Small intestine (tissue), 16 donors: ENCODE measurements at places on chromosomes 2 and 18. TPM values are rescaled to one million over a fixed set of nuclear protein-coding genes. Genes with fewer than 3 reads are reported as not detected.

- H3K4me3 ChIP-seq = no peak overlapping the region
- H3K27me3 ChIP-seq = no peaks in the 10 kb centered on the region
- no peaks in the 10 kb centered on the region for H3K4me1 ChIP-seq
- no peaks in the 10 kb centered on the region for H3K36me3 ChIP-seq
- H3K27ac ChIP-seq = no peak overlapping the region
- DNase-seq = no peak
Measured at GRCh38 chr2:210421916-210422315, 54.6 kb downstream of the LANCL1 start.

The MEP1B gene
- polyA plus RNA-seq = 102 TPM

The CPO gene
- 0.92 TPM for polyA plus RNA-seq

GRCh38 chr2:6499691-6500090 is 366.0 kb downstream of the CMPK2 start:
- H3K27me3 ChIP-seq = no peaks in the 10 kb centered on the region
- H3K36me3 ChIP-seq = no peaks in the 10 kb centered on the region
- H3K27ac ChIP-seq = no peak overlapping the region

DNA sequence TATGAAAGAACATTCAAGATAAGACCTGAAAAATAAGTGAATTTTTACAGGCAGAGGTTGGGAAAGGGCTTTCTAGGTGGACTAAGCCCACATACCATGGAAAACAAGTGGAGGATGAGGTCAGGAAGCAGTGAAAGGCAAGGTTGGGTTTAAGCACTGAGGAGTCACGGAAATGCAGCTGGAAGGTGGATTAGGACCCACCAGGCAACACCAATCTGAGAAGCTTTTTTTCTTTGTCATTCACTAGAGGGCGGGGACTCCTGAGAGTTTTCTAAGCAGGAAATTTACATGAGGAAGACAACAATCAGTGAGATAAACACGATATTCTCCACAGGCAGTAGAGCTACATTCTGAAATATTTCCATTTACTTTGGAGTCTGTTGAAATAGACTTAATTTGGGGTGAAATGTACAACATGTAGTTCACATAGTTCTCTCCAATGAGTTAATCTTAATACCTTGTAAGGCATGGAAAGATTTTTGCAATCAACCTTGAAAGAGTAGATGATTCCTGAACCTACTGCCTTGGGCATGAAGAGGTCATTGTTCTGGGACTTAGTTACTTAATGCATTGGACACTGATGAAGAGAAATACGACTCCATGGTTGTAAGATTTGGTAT is 40.7 kb downstream of the VIT start:
- H3K4me3 ChIP-seq = no peak overlapping the region
- DNase-seq = no peak
- no peaks in the 10 kb centered on the region for H3K27me3 ChIP-seq
- no peak overlapping the region for H3K27ac ChIP-seq
- no peaks in the 10 kb centered on the region for H3K36me3 ChIP-seq

- no peak for DNase-seq
- no peaks in the 10 kb centered on the region for H3K4me1 ChIP-seq
- no peaks in the 10 kb centered on the region for H3K36me3 ChIP-seq
- H3K27ac ChIP-seq = no peak overlapping the region
- no peaks in the 10 kb centered on the region for H3K27me3 ChIP-seq
Measured at GRCh38 chr18:37964885-37965571, 399.4 kb upstream of the CELF4 start.

- H3K27ac ChIP-seq = no peak overlapping the region
- H3K27me3 ChIP-seq = no peaks in the 10 kb centered on the region
- H3K36me3 ChIP-seq = no peaks in the 10 kb centered on the region
- H3K4me1 ChIP-seq = no peaks in the 10 kb centered on the region
- no peak for DNase-seq
Measured at GRCh38 chr2:120474486-120474885, 128.6 kb downstream of the INHBB start.

The L3MBTL4 gene
- 4.3 TPM for polyA plus RNA-seq

GRCh38 chr2:207041279-207041678 is 102.0 kb downstream of the CPO start:
- H3K27ac ChIP-seq = no peak overlapping the region
- H3K4me3 ChIP-seq = no peak overlapping the region
- H3K4me1 ChIP-seq = peaks cover 3% of the 10 kb centered on the region
- DNase-seq = no peak

DNA sequence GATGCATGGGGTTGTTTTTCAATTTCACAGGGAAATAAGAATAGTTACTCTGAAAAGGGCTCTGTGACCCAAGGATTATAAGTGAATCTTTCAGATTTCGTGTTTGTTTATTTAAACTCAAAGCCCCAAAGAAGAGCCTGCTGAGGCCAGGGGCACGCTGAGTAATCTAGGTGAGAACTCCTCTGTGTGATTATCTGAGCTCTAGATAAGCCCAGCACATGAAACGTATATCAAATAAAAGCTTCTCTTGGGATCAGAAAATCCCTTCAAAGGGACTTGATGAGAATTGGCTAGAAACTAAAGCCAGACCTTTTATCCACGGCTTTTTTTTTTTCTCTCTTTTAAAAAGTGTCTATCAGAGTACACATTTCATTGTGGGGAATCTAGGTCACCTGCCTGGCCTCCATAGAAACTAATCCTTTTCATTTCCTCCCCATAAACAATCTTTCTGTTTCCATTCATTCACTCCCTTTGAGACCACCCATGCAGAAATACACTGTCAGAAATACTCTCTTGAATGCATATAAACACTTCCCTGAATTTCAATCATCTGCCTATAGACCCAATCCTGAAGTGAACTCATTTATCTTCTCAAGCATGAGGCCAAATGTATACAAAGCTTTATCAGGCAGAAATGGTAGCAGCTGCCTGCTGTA is 137.4 kb downstream of the RIT2 start:
- H3K27me3 ChIP-seq = no peaks in the 10 kb centered on the region
- no peaks in the 10 kb centered on the region for H3K36me3 ChIP-seq
- no peak overlapping the region for H3K27ac ChIP-seq

GRCh38 chr2:12432985-12433625 is 283.6 kb upstream of the TRIB2 start:
- no peak for DNase-seq
- H3K27ac ChIP-seq = no peak overlapping the region
- no peak overlapping the region for H3K4me3 ChIP-seq

The ACADL gene
- polyA plus RNA-seq = 0.16 TPM

GRCh38 chr2:47086054-47086471 is 69.0 kb downstream of the STPG4 start:
- peaks cover 39% of the 10 kb centered on the region for H3K4me1 ChIP-seq
- no peak overlapping the region for H3K4me3 ChIP-seq
- peaks cover under 1% of the 10 kb centered on the region for H3K36me3 ChIP-seq
- no peak overlapping the region for H3K27ac ChIP-seq
- DNase-seq = no peak

DNA sequence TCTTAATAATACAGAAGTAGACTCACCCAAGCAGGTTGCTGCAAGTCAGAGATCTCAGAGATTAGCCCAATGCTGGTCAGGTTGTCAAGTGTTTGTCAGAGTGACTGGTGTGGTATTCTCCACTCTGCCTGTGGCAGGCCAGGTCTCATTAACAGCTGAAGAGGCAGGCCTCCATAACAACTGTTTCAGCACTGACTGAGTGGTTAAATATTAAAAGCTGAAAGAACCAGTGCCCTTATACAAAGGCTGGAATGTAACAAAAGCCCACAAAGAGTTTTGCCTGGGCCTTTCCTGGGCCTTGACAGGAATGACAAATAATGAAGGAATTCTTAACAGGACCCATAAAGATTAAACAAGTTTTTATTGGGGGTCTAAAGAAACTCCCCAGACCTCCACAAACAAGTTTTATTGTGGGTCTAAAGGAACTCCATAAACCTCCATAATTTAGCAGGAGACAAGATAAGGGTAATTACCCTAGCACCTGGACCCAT is 26.8 kb downstream of the SULT1C2 start:
- H3K27me3 ChIP-seq = no peaks in the 10 kb centered on the region
- no peak overlapping the region for H3K4me3 ChIP-seq
- H3K4me1 ChIP-seq = no peaks in the 10 kb centered on the region
- peak overlapping the region; percentile 47 for H3K27ac ChIP-seq

DNA sequence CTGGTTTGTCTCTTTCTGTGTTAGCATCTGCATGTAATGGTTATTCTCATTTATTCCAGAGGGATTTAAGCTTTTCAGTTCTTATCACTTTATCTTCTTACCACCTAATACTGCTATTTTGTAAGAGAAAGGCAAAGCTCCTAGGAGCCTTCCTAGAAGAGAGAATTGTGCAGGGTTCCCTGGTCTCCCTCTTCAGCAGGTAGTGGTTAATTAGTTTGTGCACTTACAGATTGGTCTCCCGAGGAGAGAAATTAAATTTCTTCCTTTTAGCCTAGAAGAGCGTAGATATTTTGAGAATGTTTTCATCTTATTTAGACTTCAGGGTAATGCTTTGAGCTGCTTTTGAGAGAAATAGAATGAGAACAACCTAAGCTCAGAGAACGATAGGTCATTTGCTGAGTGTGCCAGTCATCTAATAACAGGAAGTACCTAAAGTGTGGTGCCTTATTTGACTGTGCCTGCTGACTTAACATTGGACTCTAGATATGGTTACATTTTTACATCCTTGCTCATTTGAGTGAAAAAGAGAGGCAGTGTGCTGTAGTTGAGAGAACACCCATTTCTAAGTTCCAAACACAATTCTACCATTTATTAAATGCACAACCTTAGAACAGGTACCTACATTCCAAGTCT is 651.4 kb downstream of the STK39 start:
- DNase-seq = no peak
- H3K27ac ChIP-seq = no peak overlapping the region
- no peak overlapping the region for H3K4me3 ChIP-seq
- no peaks in the 10 kb centered on the region for H3K36me3 ChIP-seq
- no peaks in the 10 kb centered on the region for H3K27me3 ChIP-seq

DNA sequence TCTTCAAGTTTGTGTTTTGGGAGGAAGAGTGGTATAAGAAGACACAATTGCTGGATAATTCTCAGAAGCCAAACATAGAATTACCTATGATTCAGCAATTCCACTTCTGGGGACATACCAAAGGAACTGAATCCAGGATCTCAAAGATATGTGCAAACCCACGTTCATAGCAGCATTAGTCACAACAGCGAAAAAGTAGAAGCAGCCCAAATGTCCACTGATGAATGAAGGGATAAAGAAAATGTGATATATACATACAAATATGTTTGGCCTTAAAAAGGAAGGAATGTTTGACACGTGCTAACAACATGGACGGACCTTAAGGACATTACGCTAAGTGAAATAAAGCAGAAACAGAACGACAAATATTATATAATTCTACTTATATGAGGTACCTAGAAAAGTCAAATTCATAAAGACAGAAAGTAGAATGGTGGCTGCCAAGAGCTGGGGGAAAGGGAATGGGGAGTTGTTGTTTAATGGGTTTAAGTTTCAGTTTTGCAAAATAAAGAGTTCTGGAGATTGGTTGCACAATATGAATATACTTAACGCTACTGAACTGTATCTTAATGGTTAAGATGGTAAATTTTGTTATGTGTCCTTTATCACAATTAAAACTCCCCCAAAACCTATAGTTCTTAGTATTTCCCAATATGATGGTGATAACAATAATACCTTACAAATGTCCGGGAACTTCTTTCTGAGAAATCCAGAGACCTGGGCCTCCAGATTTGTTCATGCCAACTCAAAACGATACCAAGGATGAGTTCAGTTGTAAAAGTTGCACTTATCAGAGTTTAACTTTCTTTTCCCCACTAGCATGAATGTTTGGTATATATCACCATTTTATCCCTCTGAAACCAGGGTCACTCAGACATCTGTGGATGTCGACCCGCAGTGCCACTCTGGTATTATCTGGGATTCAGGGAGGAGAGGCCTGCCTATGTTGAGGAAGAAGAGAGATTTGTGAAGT is 33.7 kb upstream of the WIPF1 start:
- H3K4me1 ChIP-seq = peaks cover 6% of the 10 kb centered on the region
- no peak for DNase-seq

DNA sequence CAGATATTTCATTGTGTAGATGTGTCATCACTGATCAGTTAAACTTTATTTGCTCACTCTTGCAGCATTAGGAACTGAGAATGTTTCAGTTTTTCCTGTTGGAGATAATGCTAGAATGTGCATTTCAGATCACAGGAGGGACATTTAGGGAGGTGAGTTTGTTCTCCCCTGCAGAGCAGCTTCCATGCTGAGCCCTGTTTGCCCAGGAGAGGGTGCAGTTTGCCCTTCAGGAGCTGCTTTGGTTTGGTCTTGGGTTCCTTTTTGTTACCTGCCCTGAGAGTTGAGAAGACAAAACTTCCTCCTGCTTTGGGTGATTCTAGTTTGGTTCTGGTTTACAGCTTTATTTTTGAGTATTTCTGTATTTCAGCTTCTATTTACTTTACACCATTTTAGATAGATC is 49.9 kb downstream of the DGKD start:
- no peaks in the 10 kb centered on the region for H3K4me1 ChIP-seq
- DNase-seq = peak; percentile 46
- no peaks in the 10 kb centered on the region for H3K27me3 ChIP-seq
- no peak overlapping the region for H3K4me3 ChIP-seq

DNA sequence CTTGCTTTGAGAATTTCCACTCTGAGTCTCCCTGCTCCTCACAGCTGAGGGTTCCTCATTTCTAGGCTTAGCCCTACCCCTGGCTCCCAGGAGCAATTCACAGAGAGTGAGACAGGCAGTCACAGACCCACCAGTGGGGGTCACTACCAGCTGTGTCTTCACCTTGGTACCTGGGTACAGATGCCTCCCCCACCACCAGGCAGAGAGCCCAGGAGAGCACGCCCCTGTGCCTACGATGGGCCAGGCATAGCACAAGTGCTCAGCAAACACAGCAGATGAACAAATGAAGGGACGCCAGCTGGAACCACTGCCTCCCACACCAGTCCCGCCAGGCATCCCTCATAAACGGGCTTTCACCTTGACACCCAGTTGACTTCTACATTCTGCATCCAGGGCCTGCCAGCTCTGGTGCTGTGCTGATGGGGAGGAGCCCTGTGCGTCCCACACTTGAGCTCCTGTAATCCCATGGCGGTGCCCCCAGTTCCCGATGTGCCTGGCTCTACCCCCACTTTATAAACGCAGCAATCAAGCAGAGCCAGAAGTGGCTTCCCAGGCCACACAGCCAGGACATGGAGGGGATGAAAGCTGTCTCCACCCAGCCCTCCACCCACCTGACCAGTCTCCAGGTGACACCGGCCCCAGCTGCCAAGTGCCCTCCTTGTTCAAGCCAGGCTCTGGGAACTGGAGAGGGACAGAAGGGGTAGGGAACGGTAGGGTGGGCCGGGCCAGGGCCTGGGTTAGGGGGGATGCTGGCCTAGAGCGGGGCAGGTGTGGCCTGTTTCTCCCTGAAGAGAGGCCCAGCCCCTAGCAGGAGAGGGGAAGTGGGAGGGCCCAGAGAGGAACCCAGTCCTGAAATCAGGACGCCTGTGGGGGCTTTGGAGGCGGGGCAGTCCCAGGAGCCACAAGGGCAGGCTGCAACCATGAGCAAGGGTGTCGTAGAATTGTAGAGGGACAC is 42.5 kb downstream of the SCTR start:
- no peak overlapping the region for H3K27ac ChIP-seq
- H3K4me1 ChIP-seq = peaks cover 3% of the 10 kb centered on the region
- H3K36me3 ChIP-seq = no peaks in the 10 kb centered on the region
